ENCODE measurements at places on chromosomes 5 and 9.

- no peak for DNase-seq
Observed at GRCh38 chr5:156588306-156588705, 261.3 kb downstream of the SGCD start.

DNA sequence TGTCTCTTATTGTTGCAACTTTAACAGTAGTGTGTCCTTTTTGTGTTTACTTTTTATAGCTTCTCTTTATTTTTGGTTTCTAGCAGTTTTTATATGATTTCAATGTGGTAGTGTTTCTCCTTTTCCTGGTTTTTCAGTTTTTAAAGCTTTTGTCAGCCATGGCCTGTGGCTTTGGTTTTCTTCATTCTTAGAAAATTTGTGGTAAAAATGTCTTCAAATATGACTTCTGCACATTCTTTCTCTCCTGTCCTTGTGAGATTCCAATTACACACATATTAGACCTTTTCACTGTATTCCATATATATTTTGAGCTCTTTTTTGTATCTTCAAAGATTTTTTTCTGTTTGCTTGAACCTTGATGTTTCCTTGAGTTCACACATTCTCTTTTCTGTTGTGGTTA is 180.5 kb downstream of the CNTLN start:
- no peak for DNase-seq

DNA sequence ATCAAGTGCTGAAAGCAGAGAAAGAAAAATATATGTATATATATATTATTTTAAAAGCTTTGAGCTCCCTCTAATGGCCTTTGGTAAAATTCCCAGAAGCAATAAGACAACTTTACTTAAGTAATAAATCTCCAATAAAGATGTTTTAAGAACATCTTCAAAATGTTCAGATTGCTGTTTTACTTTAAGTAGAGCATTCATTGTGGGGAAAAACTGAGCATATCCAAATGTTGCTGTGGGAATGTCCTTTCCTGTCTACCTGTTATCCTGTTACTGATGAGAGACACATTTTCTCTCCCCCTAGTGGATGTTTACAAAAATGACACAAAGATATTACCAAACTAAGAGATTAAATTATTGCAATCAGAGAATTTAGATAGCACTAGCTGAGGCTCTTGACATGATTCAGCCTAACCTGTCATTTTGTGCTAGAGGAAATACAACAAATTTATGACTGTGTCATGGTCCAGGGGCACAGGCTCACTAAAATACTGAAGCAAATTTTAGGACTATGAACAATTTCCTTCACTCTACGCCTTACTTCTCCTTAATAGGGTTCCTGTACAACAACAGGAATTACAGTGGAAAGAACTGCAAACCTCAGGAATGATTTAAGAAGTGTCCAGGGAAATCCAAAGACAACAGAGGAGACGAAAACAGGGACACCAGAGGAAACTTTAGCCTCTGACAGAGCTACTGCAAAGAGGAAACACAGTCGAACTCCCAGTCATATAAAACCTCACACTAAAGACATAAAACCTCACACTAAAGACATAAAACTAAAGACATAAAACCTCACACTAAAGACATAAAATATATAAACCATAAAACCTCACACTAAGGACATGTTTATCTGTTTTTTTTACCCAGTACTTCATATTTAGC is 24.3 kb upstream of the PRRC1 start:
- DNase-seq: no peak

DNA sequence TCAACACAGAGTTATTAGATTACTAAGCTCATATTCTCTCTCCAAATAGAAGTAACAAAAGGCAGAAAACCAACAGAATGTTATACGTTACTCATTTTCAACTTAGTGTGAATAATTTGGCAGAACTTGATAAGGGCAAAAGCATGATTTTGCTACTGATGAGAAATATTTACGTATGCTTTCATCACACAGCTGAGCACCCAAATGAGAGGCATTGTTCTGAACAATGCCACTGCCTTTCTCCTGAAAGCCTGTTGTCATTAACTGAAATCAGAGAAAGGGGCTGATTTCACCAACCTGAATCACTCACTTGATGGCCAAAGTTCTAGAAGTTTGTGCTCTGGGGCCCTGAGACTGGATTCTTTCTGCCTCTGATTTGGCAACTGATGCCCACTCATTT is 367.5 kb upstream of the PTGER4 start:
- DNase-seq: no peak
